H54 (cell line): ENCODE measurements at places on chromosomes 6 and 20.

DNA sequence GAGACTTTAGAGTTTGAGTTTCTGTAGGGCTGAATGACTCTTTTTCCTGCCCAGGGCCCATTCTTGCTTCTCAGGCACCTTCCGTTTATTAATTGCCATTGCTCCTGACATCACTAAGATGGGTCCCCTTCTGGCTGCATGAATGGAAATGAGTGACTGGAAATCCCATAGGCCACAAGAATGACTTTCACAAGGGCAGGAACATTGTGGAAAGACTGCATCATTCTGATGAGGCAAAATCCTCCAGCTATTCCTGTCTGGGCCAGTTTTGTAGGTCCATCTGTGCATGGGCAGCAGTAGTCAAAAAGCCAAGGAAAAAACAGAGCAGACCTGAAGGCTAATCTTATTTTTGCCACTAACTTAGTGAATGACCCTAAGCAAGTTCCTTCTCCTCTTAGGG is 19.3 kb downstream of the TMEM74B start:
- DNase-seq: no peak

GRCh38 chr20:53161473-53161872 is 189.3 kb downstream of the TSHZ2 start:
- no peak for DNase-seq

GRCh38 chr6:139886396-139886795 is 511.9 kb upstream of the CITED2 start:
- DNase-seq: no peak

- DNase-seq: no peak
Observed at GRCh38 chr6:13260101-13260598, 68.2 kb downstream of the TBC1D7 start.

DNA sequence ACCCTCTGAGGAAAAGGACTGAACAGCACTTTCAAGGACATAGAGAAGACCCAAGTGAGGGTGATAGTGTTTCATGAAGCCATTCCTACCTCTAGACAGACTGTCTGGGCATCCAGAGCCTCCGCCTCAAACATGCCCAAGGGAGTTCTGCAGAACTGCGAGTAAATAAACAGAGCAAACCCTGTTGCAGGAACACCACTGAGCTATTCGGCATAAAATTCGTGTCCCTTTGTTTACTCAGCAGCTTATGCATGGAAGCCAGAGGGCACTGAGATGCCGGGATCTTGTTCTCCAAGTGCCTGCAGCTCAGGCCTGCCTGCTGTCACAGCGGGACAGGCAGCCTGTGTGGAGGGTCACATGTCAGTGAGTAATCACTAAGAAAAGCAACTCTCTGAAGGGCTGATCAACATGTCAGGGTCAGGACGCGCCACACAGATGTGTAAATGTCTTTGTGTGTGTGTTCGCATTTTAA is 164.9 kb upstream of the HEY2 start:
- DNase-seq: no peak

DNA sequence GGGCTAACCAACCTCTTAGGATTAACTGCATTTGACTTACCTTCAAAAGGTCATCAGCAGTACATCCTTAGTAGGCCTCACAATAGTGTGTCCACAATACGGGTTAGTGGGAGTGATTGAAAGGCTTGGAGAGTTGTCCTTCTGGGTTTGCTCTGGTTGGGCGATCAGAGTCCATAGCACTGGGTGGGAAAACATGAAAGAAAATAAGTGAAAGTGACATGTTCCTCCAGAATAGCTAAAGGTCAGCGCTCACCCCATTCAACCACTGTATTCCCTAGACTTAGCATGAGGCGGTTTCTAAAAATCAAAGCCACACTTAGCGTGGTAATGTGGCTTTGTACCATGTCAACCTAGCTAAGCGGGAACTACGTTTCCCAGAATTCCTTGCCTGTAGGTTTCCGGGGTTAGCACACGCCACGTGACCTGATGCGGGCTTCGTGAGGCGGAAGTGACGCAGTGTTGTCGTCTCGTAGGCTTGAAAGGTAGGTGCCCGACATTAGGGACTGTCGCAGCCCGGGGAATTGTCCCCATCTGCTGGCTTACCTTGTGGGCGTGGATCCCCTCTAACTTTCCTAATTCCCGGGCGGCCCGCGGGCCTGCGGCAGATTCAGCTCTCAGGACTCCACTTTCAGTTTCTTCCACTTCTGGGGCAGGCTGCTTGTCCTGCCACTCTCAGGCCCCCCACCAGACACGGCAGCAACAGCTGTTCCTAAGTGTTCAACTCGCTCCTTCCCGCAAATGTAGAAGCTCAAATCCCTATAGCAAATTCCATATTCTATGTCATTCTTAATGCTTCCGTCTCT is 19.8 kb upstream of the SCP2D1 start:
- DNase-seq: peak; percentile 77

DNA sequence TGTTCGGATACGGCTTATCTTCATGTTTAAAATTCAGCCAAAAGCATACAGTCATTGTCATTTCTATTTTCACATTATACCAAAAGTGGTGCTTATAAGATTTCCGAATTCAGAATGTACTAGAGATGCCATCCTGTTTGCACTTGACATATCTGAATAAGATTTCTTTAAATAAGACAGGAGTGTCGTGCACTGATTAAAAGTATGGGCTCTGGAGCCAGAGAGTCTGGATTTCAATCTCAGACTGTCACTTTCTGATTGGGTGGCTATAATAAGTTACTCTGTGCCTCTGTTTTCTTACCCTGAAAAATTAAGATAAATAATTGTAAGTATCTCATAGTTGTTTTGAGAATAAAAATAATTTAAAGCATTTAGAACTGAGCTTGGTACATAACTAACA is 92.8 kb downstream of the RWDD2A start:
- DNase-seq: no peak

- DNase-seq: peak; percentile 76
Observed at GRCh38 chr20:327186-328026, 2.1 kb downstream of the SOX12 start.

- no peak for DNase-seq
Observed at GRCh38 chr20:9632991-9633390, 118.6 kb downstream of the LAMP5 start.

DNA sequence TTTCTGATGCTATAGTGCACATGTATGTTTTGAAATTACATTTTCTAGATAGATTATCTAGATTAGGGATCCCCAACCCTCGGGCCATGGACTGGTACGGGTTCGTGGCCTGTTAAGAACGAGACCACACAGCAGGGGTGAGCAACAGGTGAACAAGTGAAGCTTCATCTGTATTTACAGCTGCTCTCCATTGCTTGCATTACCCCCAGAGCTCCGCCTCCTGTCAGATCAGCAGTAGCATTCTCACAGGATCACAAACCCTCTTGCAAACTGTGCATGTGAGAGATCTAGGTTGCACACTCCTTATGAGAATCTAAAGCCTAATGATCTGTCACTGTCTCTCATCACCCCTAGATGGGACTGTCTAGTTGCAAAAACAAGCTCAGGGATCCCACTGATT is 10.4 kb downstream of the CEP57L1 start:
- DNase-seq: no peak

- DNase-seq: no peak
Observed at GRCh38 chr20:17138237-17138636, 88.6 kb upstream of the PCSK2 start.

DNA sequence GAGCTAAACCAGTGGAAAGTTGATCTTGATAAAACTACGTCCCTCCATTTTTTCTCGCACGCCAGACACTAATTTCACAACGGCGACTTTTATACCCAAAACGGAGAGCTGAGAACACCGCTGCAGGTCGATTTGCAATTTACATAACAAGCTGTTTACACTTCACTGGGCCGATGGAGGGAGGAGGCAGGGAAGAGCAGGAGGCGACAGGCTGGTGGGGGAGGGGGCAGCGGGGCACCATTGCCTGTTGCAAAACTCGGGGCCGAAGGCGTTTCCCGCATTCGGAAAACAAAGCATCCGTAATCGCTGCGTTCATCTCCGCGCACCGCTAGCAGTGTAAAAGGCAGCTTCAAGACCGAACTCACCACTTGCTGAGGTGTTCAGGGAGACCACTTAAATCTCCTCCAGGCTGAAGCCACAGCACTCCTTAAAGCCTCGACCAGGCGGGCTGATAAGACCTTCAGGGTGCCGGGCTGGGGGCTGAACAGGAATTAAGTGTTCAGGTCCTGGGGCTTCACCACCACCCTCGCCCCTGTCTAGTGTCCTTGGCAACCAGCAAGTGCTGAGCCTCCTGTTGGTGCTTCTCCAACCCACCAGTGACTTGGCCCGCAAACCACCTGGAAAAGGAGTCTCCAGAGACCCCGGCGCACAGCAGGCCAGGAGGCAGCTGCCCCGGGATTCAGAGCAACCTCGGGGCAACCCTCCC is 2.0 kb upstream of the FOXC1 start:
- no peak for DNase-seq

GRCh38 chr6:157726892-157727628 is 96.0 kb upstream of the SNX9 start:
- no peak for DNase-seq
